ENCODE measurements at places on chromosomes 7 and 10.

- DNase-seq = no peak
Measured at GRCh38 chr7:142334236-142334635, 76.4 kb upstream of the PRSS58 start.

- DNase-seq = no peak
Measured at GRCh38 chr10:129236274-129236691, 230.8 kb upstream of the MGMT start.

DNA sequence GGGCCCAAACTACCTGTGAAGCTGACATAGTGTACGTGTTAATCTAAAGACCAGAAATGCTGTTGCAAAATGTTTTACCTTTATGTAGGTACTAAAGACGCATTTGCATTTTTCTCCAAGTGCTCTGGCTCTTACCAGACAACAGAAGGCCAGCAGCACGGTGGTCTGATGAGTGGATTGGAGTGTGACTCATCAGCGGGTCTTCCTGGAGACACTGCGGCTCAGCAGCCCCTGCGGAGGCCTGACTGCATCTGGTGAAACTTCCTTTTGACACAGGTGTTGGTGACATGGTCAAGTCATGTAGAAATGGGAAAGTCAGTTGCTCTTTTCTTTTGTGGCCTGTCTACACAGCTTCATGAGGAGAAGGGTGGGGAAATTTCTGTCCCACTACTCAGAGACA lies 723.6 kb downstream of the INHBA start:
- DNase-seq = no peak

GRCh38 chr10:80506189-80506575 lies 31.5 kb upstream of the SH2D4B start:
- DNase-seq = no peak

DNA sequence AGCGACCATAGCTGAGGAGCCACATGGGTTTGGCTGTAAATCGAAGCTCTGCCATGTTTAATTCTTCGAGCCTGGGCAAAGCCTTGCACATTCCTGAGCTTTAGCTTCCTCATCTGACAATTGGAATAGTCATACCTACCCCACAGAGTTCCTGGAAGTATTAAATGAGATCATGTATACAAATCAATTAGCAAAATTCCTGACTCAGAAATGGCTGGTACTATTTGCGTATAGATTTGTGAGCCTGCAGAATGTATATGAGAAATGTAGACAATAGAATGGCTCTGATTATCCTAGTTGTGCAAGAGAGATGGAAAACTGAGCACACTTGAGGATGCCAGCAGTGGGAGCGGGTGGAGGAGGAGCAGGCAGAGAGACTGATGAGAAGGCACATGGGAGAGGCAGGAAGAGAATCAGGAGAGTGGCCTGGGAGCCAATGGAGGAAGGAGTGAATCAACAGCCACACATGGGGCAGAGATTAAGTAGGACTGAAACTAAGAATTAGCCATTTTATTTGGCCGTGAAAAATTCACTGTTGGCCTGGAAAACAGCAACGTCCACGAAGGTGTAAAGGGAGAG lies 128.0 kb upstream of the C1GALT1 start:
- no peak for DNase-seq

GRCh38 chr10:34954142-34954541 lies 136.0 kb downstream of the CUL2 start:
- DNase-seq = no peak

DNA sequence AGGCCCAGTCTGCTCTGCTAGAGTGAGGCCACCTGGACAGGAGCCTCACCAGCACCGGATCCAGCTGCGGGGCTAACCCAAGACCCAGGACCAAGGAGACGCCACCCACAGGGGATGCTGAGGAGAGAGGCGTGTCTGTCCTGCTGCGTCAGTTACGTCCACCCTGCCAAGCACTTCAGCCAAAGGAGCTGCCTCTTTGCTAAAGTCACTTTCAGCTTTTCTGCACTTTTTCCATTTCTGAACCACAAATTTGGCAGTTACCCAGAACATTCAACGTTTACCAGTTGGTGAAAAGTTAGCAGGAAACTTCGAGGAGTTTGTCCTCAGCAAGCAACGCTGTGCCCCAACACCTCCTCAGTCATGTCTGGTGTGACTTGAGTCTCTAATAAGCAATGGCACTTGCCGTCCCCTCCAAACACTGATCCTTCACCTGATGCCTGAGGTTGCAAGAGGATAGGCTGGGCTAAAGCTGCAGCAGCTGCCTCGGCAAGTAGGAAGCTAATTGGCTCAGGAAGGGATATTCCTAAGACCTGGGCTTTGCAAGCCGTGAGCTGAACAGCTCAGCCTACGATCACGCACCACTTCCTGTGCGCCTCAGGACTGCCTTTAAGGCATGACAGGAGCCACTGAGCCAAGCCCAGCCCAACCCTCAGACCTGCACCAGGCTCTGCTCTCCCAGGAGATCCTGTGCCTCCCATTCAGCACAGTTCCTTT lies 40.1 kb downstream of the KCNH2 start:
- no peak for DNase-seq

DNA sequence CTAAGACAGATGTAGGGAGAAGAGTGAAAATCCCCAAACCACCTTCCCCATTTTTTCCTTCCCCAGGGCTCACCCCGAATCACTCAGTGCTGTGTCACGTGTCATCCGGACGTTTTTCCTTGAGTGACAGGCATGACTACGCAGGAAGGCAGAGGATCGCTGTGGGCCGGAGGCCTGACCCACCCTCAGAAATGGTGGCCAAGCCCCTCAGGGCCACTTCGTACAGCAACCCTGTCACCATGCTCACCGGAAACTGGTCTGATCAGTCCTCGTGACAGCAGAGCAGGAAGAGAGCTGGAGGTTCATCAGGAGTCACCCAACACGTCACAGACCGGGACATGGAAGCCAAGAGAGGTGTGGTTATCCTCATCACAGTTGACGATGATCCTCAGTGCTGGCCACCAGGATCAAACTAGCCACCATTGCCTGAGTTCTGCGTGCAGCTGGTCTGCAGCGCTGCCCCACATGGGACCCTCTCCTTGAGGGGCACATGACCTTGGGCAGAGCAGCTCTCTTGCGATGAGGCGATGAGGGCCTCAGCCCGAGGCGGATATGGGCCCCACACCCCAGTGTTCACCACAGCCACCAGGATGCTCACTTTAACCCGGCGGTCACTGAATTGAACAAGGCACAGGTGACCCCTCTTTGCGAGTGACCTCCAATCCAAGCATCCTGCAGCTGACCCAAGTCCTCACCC lies 99.3 kb upstream of the INSIG1 start:
- no peak for DNase-seq

DNA sequence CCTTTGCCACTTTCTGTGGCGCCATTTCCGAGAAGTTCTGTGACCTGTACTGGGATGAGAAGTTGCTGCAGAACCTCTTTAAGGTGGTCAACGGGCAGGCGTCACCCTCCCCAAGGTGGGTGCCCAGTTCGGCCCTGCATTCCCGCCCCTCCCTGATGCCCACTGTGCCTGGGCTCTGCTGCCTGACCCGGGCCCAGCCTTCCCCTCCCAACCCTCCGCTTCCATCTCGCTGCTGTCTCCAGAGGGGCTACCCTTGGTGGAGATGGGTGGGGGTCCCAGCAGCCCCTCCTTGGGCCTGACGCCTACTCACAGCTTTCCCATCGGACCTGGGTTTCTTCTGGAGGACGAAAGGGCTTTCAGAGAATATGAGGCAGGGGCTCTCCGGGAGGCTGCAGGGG lies 30.5 kb upstream of the UTF1 start:
- no peak for DNase-seq

DNA sequence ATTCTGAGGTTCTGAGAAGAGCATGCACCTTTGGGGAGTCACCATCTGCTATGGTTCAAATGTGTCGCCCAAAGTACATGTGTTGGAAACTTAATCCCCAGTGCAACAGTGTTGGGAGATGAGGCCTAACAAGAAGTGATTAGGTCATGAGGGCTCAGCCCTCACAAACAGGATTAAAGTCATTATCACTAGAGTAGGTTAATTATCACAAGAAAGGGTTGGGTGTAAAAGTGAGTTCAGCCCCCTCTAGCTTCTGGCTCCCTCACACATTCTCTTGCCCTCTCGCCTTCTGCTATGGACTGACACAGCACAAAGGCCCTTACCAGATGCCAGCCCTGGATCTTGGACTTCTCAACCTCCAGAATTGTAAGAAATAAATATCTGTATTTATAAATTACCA lies 100.3 kb upstream of the C10orf90 start:
- DNase-seq = no peak

- DNase-seq = no peak
Measured at GRCh38 chr10:115052226-115052625, 40.9 kb upstream of the ATRNL1 start.

DNA sequence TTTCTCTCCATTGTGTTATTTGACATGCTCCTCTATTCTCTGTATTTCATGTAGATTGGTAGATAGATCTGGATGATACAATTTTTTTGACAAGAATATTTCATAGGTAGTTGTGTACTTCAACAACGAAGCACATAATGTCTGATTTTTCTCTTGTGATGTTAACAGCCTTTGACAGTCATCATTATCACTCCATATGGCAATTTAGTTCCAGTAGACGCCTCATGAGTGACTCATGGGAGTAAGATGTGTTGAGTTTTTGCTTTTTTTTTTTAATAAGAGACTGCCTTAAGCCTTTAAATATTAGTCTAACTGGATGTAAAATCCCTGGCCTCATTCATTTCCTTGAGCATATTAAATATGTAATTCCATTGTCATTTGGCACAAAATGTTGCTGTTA lies 123.5 kb upstream of the ZNF32 start:
- no peak for DNase-seq

GRCh38 chr7:142088022-142088714 lies 23.4 kb upstream of the MGAM2 start:
- DNase-seq = no peak
